ENCODE measurements at places on chromosomes 16 and 17.
A peak's percentile ranks its signal among the peaks of the same experiment; 100 is the strongest.

GRCh38 chr17:50169121-50169764 is 3.4 kb downstream of the SGCA start:
- peak; percentile 72 for DNase-seq

- DNase-seq = no peak
Measured at GRCh38 chr16:69201291-69201690, 14.3 kb downstream of the SNTB2 start.

GRCh38 chr17:35164716-35165115 is 17.1 kb downstream of the UNC45B start:
- no peak for DNase-seq

DNA sequence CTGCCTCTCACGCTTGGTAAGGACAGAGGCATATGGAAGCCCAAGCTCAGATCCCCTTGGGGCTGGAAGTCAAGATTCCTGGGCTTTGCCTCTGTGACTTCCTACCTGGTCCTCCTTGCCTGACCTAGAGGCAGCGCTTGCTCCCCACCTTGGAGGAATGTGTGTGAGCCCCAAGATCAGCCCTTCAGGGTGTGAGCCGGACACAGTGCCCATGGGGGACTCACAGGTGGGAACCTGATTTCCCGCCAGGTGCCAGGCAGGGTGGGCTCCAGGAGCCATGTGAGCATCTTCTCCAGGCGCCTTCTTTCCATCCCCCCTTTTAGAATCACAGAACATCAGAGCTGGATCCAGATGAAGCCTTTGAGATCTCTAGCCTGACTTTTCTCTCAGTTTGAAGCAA is 10.2 kb downstream of the CD300LG start:
- DNase-seq = no peak

DNA sequence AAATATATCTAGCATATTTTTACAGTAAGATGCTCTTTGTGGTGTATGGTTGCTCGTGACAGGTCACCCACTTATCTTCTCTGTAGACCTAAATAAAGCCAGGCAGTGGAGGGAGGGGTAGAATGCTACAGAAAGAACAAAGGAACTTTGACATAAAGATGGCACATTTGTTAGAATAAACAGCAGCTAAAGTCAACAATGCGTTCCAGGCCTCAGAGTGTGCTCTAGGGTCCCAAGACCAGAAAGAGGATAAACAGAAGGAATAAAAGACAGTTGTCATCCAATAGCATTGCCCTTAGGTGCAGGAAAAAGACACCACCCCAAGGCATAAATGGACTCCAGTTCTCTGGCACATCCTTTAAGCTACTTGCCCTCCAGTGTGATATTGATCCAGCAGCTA is 523.0 kb upstream of the CDH11 start:
- DNase-seq = no peak

GRCh38 chr17:13355054-13355453 is 246.7 kb downstream of the HS3ST3A1 start:
- no peak for DNase-seq

GRCh38 chr17:1582374-1582773 is 19.8 kb upstream of the PITPNA start:
- no peak for DNase-seq

DNA sequence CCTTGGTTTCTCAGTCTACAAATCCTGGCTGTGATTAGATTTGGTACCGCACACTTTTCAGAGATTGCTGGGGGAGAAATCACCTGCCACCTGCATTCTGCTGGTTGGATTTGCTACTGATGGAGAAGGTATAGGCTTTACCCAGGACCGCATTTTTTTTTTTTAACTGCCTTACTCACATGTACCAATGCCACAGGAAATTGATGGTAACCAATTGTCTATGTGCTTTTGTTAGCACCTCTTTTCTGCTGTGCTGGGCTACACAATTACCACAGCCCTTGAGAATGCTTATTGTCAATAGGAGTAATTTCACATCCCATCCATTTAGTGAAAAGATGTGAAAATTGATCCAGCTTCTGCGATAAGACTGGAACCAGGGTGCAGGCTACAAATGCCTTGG is 74.4 kb upstream of the TANC2 start:
- DNase-seq = no peak

- no peak for DNase-seq
Measured at GRCh38 chr17:78714534-78714933, 67.5 kb downstream of the CYTH1 start.

GRCh38 chr16:89230255-89230654 is 12.8 kb downstream of the ZNF778 start:
- DNase-seq = no peak

DNA sequence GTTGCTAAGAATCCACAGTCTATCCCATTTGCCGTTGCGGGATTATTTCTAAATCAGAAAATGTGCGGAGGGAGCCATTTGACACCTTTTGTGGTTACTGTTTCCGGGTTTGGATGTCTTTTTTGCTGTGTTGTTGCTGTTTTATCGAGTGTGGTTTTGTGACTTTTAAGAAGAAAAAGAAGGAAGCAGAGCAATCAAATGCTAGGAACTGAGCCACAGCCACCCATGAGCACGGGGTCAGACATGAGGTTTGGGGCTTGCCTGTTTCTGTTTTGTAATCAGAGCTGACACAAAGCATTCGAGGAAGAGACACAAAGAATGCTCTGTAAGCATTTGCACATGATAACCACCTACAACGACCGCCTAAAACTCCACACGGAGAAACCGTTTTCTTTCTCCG is 53.1 kb upstream of the CHMP6 start:
- DNase-seq = peak; percentile 82

- DNase-seq = peak; percentile 27
Measured at GRCh38 chr17:39800540-39800939, 62.8 kb downstream of the GRB7 start.

- no peak for DNase-seq
Measured at GRCh38 chr16:14186007-14186794, 115.1 kb downstream of the MRTFB start.

GRCh38 chr17:49018748-49019147 is 21.6 kb downstream of the IGF2BP1 start:
- no peak for DNase-seq

GRCh38 chr16:26386096-26386495 is 680.6 kb upstream of the C16orf82 start:
- DNase-seq = no peak

GRCh38 chr16:26391833-26392232 is 674.9 kb upstream of the C16orf82 start:
- no peak for DNase-seq

- no peak for DNase-seq
Measured at GRCh38 chr17:77227461-77228240, 86.9 kb downstream of the SEC14L1 start.

DNA sequence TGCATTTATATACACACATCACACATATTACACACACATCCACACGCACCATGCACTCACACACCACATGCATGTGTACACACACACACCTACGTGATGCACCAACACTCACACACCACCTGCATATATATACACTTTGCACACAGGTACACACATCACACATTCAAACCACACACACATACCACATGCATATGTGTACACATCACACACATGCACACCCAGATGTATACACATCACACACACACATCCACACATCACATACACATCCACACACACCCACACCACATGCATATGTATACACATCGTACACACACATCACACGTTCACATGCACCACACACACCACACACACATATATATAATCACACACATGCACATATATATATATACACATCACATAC is 281.8 kb downstream of the IRF8 start:
- no peak for DNase-seq

DNA sequence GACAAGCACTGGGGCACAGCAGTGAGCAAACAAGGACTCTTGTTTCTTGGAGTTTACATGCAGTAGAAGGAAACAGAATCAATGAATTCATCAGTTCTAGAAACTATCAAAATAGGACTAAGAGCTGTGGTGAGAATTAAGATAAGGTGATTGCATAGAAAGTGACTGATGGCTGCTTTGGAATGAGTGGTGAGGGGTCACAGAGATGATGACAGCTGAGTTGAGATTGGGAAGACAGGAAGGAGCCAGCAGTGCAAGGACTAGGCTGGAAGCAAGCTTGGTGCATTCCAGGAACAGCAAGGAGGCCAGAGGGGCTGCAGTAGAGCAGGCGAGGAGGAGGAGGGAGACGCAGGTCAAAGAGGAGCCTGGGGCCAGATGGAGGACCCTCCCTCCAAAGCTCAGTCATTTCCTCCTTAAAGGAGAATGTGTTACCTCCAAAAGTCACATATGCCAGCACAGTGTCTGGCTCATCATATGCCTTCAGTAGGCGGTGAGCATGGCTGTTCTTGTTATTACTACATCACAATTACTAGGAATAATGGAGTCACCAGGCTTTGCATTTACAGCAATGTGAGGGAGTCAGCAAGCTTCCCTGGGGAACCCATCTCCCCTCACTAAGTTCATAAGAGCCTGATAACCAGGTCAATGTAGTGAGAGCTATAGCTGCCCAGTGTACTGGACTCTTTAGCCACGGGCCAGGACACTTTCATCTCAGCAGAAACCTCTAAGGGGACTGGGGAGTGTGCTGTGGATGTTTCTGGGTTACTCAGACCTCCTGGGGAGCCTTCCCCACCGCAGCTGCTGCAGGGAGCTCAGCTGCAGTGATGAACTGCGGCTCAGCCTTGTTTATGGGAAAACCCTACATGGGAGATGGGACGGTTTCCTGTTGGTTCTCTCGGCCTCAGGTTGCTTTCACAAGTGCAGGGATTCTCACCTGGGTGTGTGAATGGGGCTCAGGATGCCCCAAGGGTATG is 157.2 kb downstream of the SEC14L1 start:
- DNase-seq = no peak

DNA sequence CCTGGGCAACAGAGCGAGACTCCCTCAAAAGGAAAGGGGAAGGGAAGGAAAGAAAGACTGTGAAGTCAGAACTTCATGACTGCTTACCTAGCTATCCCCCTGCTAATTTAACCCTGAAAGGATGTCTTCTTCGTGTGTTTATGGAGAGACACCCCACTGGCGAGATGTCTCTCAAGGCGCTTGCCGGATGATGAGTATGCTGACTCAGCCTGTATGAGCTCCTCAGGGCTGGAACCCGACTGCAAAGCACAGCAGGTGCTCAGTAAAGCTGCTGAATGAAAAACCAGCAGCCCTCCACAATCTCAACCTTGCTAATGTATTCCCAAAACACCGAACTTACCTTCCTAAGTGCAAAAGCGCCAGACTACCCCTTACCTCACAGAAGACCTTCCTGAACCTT is 2.3 kb downstream of the ANKFY1 start:
- no peak for DNase-seq

GRCh38 chr17:40110026-40110845 is 9.8 kb upstream of the NR1D1 start:
- no peak for DNase-seq

DNA sequence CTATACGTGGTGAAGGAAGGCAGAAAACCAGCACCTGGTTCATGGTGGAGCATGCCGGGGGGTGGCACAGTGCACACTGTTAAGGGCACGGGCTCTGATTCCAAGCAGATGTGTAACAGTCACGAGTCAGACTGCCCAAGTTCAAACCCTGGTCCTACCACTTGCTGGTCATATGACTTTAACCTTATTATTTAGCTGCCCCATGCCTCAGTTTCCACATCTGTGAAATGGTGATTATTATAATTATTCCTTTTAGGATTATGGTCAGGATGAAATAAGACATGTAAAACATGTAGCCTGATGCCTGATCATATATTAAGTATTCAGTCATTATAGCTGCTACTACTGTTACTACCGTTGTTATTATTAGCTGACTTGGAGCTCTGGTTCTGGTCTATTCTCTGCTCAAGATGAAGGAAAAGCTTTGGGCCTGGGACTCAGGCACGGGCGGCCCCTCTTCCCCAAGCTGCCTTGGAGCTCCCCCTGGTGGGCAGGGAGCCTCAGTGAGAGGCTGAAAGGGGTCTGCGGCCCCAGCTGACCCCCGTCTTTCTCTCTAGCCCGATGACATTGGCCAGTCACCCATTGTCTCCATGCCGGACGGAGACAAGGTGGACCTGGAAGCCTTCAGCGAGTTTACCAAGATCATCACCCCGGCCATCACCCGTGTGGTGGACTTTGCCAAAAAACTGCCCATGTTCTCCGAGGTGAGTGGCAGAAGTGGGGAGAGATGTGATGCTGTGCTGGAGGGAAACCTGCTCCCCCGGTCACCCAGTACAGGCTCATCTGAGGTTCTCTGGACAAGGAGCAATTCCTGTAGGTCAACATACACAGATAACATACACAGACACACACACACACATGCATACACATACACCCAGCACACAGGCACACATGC is 14.0 kb downstream of the NR1D1 start:
- DNase-seq = no peak

DNA sequence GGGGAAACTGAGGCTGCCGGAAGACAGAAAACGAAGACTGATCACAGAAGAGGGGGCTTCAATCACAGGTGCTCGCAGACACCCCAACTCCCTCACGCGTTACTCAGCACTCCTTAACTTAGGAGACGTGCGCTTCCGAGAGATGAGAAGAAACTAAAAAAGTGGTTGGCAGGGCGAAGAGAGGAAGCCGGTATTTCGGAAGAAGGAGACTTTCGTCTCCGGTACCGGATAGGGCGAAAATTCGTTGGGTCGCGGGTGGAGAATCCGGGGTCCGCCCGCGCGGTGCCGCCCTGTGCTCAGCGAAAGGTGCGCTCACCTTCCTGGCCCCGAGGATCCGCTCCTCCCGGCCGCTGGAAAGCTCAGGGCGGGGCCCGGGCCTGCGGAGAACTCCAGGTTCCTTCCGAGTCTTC is 917 bp upstream of the TBX2 start:
- DNase-seq = no peak

- DNase-seq = no peak
Measured at GRCh38 chr16:89067677-89068443, 25.8 kb upstream of the ACSF3 start.

GRCh38 chr17:80212511-80212910 is 7.6 kb downstream of the SGSH start:
- no peak for DNase-seq

GRCh38 chr16:88926374-88926990 is 50.5 kb downstream of the CBFA2T3 start:
- DNase-seq = no peak

- no peak for DNase-seq
Measured at GRCh38 chr16:10805334-10805733, 13.3 kb downstream of the TVP23A start.

DNA sequence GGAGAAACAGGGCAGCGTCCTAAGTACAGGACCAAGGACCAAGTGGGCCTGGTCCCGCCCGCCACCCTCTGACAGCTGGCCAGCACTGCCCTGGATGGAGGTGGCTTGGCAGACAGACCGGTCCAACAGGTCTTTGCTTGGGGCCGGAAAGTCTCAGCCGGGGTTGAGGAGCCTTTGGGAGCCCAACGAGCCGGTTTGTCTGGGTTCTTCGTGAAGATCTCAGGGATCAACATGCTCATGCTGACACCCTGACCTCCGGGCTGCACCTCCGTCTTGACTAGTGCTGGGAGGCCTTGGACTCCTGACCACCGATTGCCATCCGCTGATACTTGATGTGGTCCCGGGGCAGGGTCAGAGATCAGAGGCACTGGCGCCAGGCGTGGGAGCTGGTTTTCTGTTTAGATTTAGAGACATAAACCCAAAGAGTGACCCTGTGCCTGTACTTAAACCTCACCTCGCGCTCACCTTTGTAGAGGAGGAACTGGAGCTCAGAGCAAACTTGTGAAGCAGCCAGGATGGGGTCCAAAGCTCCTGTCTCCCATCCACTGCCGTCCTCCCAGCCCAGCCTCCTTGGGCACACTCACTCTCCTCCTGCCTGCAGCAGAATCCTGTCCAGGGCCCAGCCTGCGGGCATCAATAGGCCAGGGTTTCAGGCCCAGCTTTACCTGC is 92.1 kb upstream of the GSE1 start:
- DNase-seq = no peak
